Activated CD4-positive, alpha-beta T cell treated with anti-CD3 and anti-CD28 coated beads, Interleukin-2, amount 50 U/mL, for 16 hours (primary cell): ENCODE measurements at places on chromosomes 6 and 20.
A peak's percentile ranks its signal among the peaks of the same experiment; 100 is the strongest.

DNA sequence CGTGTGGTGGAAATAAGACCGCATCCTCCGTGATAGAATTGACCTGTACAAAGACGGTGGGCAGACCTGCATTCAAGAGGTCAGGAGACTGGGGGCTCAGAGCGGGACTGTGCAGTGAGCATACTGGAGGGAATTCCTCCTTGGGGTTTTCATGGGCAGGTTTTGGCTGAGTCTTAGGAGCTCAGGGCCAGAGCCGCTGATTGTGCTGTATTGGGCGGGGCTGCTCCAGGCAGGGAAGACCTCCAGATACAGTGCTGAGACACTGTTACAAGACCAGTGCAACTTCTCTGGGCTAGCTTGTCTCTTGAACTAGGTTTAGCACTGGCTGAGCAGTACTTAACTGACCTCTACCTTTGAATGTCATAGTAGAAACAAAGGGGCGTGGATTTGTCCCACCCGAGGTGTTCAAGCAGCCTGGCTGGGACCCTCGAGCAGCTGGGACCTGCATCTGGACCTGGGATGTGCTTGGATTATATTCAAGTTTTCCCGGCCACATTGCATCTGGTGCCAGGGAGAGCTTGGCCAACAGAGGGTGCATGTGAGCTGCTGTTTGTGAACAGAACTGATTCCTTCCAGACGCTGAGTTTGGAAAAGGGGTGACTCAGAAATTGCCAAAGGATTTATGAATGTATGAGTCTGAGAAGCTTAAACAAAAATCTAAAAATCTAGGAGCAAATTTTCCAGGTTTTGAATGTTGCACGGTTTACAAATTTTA, 33.4 kb upstream of the SLC22A1 start:
- no peak for DNase-seq

DNA sequence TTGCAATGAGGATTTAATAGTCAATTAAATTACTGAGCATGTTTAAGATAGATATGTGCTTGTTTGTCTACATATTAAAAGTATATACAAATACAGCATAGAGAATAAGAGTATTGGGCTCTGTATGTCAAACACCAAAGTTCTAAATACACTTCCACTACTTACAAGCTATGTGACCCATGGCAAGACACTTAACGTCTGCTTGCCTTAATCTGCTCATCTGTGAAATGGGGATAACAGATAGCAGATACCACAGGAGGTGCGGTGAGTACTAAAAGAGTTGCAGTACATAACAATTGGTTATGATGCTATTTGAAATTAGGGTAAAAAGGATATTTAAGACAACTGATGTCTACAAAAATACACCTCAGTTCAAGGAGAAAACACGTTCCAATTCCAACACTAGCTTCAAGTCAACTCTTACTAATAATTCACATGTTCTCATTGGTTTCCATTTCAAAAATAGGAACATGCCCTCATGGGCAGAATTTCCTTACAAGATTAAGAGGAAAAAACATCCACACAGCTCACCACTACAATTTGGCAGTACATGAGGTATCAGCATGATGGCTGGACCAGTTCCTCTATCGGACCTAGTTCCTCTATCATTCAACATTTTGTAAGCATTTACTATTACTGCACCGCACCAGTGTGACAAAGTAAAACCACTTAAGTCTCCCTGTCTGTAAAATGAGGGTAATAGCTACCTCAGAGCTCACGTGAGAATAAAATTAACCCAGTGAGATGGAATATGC, 101.1 kb downstream of the SMLR1 start:
- DNase-seq, result no peak

DNA sequence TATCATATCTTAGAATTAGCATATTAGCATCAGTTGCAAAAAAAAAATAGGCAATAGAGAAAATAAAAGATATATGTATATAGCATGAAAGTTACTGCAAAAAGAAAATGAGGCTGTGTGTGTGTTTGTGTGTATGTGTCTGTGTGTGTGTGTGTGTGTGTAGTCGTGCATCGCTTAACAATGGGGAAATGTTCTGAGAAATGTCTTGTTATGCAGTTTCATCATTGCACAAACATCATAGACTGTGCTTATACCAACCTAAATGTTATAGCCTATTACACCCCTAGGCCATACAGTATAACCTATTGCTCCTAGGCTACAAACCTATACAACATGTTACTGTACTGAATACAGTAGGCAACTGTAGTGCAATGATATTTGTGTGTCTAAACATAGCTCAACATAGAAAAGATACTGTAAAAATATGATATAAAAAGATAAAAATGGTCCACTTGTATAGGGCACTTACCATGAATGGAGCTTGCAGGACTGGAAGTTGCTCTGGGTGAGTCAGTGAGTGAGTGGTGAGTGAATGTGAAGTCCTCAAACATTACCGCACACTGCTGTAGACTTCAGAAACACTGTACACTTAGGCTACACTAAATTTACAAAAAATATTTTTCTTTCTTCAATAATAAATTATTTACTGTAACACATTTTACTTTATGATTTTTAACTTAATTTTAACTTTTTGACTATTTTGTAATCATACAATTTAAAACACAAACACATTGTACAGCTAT, 805.1 kb downstream of the KIF16B start:
- DNase-seq, result no peak

DNA sequence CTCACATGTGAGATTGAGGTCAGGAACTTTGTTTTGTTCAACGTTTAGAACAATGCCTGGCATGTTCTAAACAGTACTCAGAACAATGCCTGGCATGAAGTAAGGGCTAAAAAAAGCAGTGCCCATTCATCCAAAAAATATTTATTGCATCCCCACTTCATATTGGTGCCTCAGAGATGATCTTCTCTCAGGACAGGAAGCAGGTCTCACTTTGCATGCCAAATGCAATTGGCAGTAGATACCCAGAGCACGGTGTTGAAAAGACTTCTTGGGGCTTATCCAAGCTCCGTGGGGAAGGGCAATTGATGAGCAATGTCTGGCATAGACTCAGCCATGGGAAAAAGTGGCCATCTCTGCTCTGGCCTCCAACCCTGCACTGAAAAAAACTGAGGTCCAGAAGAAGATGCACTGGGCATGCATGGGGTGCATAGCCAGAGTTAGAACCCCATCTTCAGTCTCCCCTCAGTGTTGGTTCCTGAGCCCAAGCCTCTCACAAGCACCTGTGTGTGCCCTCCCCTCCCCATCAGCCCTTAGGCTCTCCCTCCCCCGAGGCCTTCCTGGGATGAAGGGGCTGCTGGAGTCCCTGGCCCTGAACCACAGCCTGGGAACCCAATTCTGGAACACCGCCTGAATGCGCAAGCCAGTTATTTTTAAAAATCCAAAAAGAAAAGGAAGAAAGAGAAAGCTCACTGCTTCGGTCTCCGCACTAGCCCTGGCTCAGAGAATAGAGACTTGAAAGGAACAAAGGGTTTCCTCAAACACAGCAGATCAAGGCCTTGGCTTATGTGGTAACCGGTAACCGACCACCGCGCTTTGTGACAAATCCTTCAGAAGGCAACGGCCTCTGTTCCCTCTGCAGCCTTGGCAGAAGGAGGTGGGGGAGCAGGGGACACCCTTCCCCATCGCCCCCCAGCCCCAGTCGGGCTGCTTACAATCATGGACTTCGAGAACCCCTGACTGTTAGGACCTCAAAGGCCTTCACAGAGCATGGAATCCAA, 78.5 kb upstream of the SIRPA start:
- DNase-seq, result no peak

GRCh38 chr6:87897663-87898062, 150.0 kb upstream of the SPACA1 start:
- no peak for DNase-seq

DNA sequence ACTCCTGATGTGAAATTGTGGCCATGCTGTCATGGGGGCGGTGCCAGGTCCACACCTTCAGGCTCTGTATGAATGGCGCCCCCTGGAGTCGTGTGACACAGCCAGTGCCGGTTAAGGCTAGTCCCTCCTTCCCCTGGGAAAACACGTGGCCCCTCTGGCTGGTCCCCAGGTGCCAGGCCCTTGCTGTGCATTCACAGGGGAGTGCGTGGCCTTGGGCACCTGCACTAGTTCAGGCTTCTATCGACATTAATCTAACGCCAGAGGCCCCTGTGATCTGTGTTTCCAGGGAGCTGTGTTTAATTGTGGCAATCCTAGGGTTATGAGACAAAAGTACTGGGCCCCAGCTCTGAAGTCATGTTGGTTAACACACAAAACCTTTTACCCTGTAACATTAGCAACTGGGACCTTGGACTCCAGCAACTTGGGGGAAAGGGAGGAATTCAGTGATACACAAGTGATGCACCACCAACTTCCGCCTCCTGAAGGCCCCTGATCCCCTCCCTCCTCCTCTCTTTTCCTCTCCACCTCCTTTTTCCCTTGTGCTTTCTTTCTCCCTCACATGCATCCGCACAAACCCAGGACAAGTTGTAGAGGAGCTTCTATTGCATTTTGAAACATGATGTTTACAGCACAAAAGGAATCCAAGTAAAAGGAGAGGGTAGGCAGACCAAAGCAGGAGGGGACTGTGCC, 74.0 kb downstream of the SSR1 start:
- DNase-seq, result peak; percentile 76

DNA sequence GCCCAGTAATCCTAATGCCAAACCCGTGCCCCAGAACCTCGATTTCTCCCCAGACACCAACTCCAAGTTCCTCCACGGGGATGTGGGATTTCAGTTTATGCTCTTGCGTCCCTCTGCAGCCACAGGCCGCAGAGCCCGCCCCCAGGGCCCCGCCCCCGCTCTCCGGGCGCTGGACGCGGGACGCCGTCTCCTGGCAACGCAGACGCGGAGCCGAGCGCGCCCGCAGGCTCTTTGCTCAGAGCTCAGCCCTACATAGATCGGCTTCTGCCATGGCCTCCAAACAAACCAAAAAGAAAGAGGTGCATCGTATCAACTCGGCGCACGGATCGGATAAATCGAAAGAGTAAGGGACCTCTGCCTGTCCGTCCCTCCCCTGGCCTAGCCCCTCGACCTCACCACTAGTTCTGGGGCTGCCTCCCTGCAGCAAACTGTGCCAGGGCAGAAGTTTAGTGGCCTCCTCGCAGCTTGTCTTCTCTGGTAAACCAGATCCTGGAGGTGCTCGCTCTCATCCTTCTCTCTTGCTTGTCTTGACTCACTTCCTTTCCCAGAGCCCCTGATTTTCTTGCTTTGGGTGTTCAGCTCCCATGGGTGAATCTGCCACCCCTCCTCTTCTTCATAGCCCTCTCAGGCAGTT, at the start of gene ADGB:
ADGB (plus strand) TSS at position 201 of the 634 bp plus-strand sequence; CDS start at position 270, 69 bp downstream.
- no peak for DNase-seq
